Left renal pelvis (tissue), 4 donors: ENCODE measurements at places on chromosomes 1 and 21.

DNA sequence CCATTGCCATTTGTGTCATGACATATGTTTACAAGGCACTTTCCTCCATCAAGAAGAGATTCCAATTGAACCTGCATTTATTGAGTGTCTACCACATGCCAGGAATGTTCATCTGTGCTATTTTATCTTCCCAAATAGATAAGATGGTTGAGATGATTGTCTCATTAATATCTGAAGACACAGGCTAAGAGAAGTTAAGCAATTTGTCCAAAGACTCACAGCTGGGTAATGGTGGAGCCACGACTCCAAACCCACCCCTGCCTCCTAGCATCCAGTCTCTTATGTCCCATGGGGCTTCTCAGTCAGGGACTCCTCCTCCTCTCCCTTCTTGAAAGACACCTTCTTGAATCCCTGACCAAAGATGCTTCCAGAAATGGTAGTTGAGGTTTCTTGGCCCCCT lies 68.1 kb downstream of the STUM start:
- DNase-seq, result no peak

GRCh38 chr1:11708554-11709350 lies 17.2 kb downstream of the DRAXIN start:
- DNase-seq, result no peak

GRCh38 chr1:47767741-47768100 lies 229.5 kb downstream of the TRABD2B start:
- DNase-seq, result no peak

DNA sequence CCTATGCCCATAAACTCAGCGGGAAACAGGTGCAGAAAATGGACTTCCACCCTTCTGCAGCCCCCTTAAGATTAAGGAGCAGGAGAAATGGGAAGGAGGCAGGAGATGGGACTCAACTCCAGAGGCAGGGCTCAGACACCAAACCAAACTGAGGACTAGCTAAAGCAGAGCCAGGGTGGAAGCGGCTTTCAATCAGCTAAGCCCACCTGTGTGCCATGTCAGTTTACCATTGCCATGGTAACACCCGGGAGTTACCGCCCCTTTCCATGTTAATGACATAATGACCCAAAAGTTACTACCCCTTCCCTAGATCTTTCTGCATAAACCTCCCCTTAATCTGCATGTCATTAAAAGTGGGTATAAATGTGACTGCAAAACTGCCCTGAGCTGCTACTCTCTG lies 653.5 kb downstream of the PTPRU start:
- no peak for DNase-seq

DNA sequence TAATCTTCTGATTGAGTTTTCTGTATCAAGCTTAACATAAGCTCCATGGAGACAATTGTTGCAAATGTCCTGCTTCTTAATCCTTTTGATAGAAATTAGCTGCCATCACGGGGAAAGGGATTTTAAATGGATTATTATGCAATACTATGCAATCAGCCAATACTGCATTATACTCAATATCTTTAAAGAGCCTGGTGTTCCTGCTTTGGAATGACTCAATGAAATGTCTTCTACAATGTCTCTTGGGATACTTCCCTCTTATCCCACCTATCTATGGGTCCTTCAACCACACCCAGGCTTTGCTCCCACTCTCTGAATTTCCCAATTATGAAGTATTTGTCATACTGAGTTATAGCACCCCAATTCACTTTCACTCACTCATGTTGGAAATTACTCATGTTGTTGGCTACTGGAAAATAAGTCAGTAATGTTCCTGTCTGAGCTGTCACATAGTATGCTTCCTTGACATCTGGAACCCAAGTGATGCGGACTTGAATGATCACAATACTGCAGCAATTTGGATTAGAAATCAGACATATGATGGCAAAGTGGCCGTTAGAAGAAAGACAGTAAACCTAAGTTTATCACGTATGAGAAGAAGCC lies 85.0 kb downstream of the TPR start:
- no peak for DNase-seq

GRCh38 chr1:57443004-57443403 lies 19.1 kb upstream of the DAB1 start:
- DNase-seq, result no peak

- DNase-seq, result no peak
Measured at GRCh38 chr1:158007667-158008386, 14.4 kb downstream of the KIRREL1 start.

DNA sequence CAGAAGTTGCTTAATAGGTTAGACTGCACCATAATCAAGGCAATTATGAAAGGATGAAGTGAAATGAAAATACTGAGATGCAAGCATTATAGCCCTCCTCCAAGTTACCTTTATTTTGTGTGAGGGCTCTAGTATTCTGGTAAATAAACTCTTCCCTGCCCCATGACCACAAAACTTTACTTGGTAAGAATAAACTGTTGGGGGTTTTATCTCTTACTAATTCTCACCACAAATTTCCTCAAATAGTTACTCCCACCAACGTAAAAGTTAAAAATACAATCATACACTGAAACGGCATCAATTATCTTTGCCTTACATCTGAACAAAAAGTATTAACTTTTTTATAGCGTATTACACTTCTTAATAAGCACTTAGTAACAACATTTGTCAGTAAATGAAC lies 29.5 kb downstream of the C21orf91 start:
- no peak for DNase-seq

GRCh38 chr1:200311256-200311655 lies 98.6 kb downstream of the ZNF281 start:
- no peak for DNase-seq

GRCh38 chr1:33072707-33073106 lies 8.2 kb upstream of the AZIN2 start:
- DNase-seq, result no peak

- no peak for DNase-seq
Measured at GRCh38 chr1:169858467-169858866, 35.2 kb downstream of the SCYL3 start.

DNA sequence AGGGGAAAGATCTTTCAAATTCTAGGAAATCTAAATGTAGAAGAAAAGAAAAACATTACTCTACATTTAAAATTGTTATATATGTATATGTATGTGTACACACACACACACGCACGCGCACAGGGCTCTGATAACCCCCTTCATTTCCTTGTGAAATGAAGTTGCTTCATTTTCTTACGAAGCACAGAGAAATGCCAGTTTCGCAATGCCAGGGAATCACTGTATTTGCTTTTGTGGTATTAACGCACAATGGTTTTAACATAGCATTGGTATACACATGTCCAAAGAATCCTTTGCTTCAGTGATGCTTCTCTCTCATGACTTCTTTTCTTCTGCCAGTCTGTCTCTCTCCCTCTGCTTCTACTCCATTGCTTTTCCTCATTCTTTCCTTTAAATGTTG lies 8.4 kb upstream of the DDAH1 start:
- DNase-seq, result no peak

- peak; percentile 55 for DNase-seq
Measured at GRCh38 chr1:167555971-167556714, 2.6 kb upstream of the CREG1 start.

GRCh38 chr1:172724765-172725613 lies 66.1 kb downstream of the FASLG start:
- no peak for DNase-seq

DNA sequence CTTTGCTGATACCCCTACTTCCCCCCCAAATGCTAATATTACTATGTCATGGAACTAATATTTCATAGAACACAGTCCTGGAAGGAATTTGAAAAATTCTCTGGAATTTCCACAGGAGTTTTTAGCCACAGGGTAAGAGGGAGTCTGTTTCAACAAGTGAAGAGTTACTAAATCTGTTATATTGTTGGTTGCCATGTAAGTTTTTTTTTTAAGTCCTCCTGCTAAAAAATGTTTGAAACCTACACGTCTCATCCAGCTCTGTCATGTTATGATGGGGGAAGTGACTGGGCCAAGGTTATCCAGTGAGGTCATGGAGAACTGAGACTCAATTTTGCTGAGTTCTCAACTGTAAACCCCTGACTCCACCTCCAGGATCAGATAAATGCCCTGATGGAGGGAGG lies 60.8 kb upstream of the USP24 start:
- DNase-seq, result no peak

GRCh38 chr1:158679289-158679688 lies 7.2 kb downstream of the SPTA1 start:
- no peak for DNase-seq

DNA sequence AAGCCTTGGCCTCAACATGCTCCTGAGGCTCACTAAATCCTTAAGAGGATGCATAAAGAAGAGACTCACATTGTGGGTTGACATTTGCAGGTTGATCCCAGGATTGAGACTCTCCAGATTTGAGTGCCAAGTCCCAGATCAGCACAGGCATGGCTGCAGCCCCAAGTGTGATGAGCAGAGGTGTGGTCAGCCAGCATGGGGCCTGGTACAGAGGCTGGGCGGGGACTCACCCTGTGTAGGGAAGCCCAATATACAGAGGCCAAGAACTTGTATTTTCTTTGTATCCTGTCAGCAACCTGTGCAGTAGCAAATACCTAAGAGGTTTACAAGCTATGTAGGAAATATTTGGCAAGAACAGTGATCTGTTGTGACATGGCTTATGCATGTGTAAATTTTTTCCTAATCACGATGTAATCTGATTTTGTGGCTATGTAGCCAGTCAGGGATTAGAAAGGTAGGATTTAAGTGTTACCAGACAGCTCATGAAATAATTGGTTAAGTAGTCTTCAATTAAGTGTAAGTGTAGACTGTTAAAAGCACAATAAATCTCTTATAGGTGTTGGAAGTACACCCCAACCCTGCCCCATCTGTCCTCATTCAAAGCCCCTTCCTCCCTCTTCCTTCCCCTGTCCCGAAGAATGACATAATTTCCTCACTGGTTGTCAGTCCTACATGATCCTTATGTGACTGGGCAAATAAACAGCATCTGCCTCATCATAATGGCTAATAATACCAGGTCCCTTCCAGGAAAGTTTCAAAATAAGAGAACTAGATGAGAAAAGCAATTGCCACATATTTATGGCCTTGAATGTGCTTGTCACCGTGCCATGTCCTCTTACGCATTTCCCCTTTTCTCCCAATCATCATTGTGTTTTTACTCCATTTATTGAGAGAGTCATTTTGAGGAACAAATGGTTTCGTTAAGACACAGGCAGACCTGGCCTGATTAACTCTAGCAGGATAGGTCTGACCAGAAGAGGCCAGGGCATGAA lies 120.9 kb downstream of the HLX start:
- no peak for DNase-seq

GRCh38 chr21:20998886-20999285 lies 677 bp downstream of the NCAM2 start:
- no peak for DNase-seq

DNA sequence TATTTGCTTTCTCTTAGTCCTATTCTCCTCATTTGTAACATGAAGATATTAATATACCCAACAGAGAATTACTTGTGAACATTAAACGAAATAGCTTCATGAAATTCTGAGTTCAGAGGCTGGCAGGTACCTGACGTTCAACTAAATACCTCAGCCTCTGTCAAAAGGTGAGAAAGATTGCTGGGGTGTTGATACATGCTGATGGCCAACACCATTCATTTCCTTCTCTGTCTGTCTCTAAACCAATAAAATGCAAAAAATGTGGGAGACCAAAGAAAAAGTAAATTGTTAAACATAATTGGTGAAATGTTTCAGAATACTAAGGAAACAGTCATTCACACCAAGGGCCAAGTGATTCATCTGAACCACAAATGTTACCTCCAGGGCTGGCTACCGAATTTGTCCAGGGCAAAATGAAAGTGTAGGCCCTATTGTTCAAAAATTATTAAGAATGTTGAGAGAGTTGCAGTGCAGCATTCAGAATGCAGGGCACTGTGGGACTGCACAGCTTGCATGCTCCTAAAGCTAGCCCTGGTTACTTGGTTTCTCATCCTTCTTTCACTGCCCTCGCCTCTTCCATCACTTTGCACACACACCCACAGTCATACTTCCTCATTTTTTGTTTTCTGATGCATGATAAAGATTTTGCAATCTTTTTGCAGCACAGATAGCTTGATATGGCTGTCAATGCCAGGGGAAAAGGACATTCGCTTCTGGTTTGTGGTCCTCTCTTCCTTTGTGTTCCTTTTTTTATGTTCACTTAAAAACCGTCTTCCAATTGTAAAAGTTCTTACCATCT lies 414.3 kb upstream of the NR5A2 start:
- DNase-seq, result no peak

- no peak for DNase-seq
Measured at GRCh38 chr1:51392241-51392640, 61.9 kb upstream of the TTC39A start.

DNA sequence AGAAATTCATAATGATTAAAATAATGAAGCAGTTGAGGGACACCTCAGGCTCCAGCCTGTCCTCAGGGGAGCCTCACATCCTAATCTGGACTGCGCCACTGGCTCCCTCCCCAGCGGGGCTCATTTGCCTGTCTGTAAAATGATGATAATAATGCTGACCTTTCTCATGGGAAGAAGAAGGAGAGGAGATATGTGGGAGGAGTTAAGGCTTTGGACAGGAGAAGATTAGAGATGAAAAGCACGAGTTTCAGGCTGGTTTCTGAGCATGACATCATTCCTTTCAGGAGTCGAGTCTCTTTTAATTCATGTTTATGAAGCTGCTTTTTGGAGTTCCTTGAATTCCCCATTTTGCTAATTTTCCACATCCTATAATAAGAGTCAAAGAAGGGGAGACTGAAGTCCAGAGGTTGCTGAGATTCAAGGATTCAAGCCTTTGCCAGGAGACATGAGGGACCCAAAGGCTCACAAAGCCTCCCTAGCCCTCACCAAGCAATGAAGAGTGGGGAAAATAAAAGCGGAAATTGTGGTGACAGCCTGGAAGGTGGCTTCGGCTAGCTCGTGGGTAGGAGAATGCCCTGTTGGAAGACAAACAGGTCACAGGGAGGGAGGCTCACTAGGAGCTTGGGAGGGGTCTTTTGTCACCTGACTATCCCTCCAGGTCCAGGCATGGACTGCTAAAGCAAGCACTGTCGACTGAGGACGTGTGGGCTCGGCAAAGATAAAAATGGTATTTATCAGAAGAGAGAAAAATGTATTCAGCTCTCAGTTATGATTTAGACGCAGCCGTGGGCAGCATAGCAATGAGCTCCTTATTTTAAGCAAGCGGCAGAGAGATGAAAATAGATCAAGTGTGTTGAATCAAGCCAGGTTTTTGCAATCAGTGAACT lies 27.5 kb upstream of the STMN1 start:
- DNase-seq, result no peak

DNA sequence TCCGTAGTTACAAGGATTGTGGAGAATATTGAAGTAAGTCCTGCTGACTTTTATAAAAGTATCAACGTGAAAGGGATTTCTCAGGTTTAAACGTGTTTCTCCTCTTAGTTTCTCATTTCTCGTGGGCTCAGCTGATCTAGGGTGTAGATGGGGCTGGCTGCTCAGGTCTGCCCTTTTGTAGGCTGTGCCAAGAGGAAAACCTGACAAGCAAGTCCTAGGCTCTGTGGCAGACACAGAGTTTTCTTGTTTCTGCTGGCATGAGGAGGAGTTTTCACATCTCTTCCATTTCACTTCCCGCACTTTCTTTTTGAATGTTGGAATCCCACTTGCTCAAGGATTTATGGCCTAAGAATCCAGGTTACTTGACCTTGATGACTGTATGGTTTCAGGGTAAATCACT lies 14.8 kb downstream of the VPS13D start:
- DNase-seq, result no peak
